ENCODE measurements at places on chromosomes 13 and 19.

GRCh38 chr13:40692946-40693345 is 26.5 kb upstream of the FOXO1 start:
- no peak for DNase-seq

DNA sequence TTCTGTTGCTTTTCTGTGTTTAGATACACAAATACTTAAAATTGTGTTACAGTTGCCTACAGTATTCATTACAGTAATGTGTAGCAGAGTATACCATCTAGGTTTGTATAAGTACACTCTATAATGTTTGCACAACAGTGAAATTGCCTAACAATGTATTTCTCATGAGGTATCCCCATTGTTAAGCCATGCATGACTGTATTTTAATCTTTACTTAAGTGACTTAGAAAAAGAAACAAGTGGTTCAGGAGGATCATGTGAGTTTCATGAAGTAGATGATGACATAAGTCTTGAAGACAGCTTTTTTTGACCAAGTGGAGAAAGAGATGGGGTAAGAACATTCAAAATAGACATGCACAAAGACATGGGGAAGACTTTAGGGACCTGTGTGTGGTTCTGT is 8.4 kb upstream of the KCTD4 start:
- DNase-seq: no peak

GRCh38 chr19:42601811-42602443 is 7.2 kb upstream of the CEACAM8 start:
- no peak for DNase-seq

DNA sequence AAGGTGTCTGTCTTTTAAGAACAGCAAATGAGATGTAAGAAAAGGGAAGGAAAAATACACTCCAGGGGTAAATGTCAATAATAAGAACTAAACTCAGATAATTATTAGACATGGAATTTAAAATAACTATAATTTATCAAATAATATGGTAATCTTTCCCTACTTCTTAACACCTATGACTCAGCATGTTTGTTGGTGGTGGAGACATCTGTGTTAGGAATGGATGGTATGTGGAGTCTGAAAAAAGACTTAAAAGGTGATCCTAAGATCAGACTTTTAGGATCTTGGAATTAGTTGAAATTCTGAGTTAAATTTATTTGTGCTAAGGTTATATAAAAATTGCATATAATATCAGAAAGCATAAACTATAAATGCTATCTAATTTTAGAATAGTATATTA is 915.1 kb downstream of the SLITRK5 start:
- DNase-seq: no peak

All from NCI-H2081 treated with DMSO at 0.1 percent for 48 hours (cell line).